Mammary epithelial cell (primary cell): ENCODE measurements at places on chromosomes 1 and 21. TPM values are rescaled to one million over a fixed set of nuclear protein-coding genes. Genes with fewer than 3 reads are reported as not detected.
A peak's percentile ranks its signal among the peaks of the same experiment; 100 is the strongest.

The CCDC30 gene
- 0.08 TPM for polyA plus RNA-seq

The ANXA9 gene
- 1.1 TPM for polyA plus RNA-seq

The ROR1 gene
- polyA plus RNA-seq: 11.5 TPM

The EXTL1 gene
- polyA plus RNA-seq: 0.22 TPM

The CYB5RL gene
- 2.3 TPM for polyA plus RNA-seq

The TNFSF4 gene
- polyA plus RNA-seq: 0.06 TPM

GRCh38 chr1:228161866-228162265 is 3.7 kb upstream of the IBA57 start:
- no peak for DNase-seq

DNA sequence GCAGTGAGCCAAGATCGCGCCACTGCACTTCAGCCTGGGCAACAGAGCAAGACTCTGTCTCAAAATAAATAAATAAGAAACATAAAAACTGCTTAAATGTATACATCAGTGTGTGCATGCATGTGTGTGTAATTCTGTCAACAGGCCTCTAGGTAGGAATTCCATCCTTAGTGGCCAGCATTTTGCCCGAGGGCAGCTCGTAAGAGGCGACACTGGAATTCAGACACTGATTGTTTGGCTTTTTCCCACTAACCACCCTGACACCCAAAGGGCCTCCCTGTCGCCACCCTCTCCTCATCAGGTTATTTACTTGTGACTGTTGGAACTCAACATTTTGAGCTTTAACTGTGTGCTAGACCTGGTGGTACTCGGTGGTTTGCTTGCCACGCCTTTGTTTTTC is 64.0 kb upstream of the KIF1B start:
- no peak for DNase-seq

DNA sequence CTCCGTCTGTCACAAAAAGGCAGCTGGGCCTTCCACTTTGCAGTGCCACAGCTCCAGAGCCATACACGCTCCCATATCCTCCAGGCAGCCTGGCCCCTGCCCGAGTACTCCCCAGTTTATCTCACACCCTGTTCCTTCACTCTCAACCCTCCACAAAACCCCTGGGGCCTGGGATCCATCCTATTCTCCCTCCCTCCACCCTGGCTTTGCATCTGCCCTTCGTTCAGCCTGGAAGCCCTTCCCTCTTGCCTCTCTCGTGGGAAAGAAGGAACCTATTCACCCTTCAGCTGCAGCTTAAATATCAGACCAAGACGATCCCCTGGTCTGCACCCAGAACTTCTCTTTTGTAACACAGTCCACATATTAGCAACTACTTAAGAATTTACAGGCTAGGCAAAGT is 56.7 kb downstream of the CAMK2N1 start:
- no peak for DNase-seq

- DNase-seq: no peak
Observed at GRCh38 chr1:164891615-164892014, 332.6 kb downstream of the PBX1 start.

GRCh38 chr1:19203440-19203839 is 6.6 kb downstream of the UBR4 start:
- DNase-seq: peak; percentile 75

DNA sequence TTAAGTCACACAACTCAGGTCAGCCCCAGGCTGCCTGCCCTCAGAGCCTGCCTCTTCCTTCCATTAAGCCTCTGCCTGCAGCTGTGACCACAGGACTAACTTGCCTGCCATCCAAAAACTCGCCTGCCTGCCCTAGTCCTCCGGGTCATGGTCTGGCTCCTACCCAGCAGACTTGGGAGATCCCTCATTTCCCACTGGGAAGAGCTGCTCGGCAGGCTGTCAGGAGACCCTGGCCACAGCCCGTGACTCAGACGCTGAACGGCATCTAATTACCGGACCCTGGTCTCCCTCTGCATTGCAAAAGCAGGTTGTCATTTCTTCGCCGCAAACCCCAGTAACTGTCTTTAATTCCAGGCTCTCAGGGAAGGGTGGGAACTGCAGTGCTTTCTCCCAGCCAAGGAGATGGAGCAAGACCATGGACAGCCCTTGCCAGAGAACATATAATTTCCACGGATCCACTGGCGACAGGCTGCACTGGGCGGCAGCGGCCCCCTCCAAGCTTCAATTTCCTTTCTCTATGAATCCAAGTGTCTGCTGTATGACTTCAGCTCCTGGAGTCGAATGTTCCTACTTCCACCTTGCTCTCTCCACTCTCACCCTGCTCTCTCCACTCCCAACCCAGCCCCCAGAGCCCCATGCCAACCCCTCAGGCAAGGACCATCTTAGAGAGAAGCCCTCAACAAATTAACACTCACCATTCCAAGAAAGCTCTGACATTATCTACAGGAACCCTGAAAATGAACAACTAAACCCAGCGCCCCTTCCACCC is 20.4 kb downstream of the OLFML2B start:
- peak; percentile 66 for DNase-seq

DNA sequence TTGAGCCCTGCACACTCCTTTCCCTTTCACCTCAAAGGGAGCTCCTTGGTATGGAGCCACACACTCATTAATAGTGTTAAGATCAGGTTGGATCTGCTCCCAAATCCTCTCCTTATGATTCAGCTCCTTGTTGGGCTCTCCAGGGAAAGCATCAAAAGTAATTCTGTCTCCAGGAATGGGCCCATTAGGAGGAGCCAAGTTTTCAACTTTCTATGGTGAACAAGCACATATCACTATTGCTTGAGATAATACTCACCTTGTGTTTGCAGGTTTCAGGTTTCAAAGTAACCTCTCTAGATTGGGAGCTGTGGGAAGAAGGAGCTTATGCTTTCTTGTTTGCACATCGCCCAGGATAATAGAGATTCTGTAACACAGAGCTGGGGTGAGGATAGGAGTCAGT is 164.8 kb downstream of the TNFSF18 start:
- no peak for DNase-seq

- peak; percentile 12 for DNase-seq
Observed at GRCh38 chr1:162951553-162952315, 90.8 kb upstream of the CCDC190 start.

DNA sequence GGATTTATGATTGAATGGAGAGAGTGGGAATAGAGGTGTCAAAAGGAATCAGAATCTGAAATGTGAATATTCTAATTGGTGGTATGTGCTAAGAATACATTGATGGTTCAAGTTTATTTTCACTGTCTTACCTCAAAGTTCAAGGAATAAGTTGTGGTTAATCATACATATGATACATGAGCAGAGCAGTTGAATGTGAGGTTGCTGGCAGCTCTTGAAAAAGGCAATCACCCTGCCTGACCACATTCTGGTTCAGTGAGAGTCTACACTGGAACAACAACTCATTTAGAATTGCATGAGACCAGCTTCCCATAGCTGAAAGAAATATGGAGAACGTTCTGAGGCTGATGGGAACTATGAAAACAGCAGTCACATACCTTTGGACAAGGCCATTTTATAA is 68.3 kb upstream of the ARHGAP29 start:
- peak; percentile 87 for DNase-seq

GRCh38 chr1:163131981-163132380 is 62.8 kb downstream of the RGS4 start:
- no peak for DNase-seq

- no peak for DNase-seq
Observed at GRCh38 chr1:28118640-28119307, 30.4 kb upstream of the EYA3 start.

DNA sequence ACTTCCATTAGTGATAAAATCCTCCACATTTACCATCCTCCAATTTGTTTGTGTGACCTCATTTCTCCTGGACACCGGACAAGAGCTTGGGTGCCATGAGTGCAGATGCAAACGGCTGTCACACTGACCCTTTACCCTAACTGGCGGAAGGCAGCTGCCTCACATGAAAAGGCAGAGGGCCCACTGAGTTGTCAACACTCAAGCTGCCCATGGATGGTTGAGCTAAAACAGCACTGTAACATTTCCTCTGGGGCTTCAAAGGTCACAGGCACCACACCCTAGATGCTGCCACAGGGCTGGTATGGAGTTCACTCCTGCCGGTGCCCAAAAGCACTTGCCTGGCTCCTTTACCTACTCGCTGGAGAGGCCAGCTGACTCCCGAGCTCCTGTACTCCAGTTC is 653.4 kb downstream of the KCNT2 start:
- no peak for DNase-seq

GRCh38 chr21:36450511-36450910 is 29.4 kb downstream of the CLDN14 start:
- no peak for DNase-seq

DNA sequence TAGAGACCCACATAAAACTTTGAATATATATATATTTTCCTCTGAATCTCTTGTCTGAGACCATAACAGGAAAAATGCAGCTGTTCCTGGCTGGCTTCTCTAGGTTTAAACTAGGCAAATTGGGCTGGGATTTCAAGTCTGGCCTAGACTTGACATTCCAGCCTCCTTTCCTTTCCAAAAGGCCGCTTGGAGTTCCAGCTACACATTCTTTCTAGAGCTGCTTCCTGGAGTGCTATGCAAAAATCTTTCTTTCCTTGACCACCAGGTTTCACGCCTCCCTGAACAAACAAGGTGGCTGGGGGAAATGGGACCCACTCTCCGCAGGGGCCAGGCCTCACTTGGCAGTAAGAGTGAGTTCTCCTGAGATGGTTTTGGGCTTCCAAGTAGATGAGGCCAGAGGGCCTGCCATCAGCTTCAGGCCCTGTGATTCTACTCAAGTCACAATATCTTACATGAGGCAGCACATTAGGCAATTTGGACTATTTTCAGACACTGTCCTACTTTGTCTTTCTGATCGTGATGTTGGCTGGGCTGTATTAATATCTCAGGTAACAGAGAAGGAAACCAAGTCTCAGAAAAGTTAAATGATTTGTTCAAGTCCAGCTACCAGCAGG is 102.4 kb downstream of the FAM78B start:
- no peak for DNase-seq

GRCh38 chr1:87428883-87429282 is 100.2 kb downstream of the LMO4 start:
- DNase-seq: no peak

DNA sequence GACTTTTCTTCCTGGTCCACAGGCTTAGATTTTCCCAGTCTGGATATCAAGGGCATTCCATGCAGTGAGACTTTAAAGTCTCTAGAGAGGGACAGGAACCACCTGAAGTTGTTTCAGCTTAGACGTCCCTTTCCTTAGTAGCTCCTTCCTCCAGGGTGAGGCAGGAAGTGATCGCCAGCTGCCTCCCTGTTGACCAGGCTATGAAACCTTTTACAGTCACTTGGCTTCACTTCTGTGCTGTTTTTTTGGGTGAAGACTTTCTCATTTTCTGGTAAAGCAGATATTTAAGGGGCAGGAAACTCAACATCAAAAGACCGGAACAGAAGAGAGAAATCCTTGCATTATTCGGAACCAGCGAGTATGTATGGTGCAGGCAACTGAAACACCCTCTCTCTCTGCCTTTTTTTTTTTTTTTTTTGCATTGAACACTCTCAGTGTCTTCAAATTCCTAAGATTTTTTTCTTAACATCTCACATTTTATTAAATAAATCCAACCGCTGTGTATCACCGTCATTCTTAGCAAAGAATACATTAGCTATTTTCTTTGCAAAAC is 234.6 kb upstream of the IRF2BP2 start:
- no peak for DNase-seq

DNA sequence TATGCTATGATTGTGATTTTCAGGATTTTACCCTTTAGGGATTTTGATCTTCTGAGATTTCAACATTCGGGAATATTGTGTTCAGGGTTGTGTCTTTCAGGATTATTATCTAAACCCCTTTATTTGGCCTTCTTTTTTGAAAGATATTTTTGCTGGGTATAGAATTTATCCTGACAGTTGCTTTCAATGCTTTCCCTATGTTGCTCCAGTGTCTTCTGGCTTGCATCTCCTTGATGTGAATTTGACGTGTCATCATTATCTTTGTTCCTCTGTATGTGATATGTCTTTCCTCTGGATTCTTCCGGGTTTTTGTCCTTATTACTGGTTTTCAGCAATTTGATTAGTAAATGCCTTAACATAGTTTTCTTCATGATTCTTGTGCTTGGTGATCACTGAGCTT is 25.9 kb upstream of the RIPK4 start:
- DNase-seq: no peak

GRCh38 chr1:26789931-26790330 is 2.2 kb downstream of the PIGV start:
- DNase-seq: no peak

- DNase-seq: peak; percentile 89
Observed at GRCh38 chr1:193211539-193211938, 25.1 kb upstream of the B3GALT2 start.

GRCh38 chr21:34613679-34614627 is 960 bp downstream of the RCAN1 start:
- peak; percentile 4 for DNase-seq

- no peak for DNase-seq
Observed at GRCh38 chr1:117656202-117656641, 50.4 kb downstream of the TENT5C start.

GRCh38 chr1:30805304-30806003 is 47.9 kb upstream of the LAPTM5 start:
- no peak for DNase-seq

DNA sequence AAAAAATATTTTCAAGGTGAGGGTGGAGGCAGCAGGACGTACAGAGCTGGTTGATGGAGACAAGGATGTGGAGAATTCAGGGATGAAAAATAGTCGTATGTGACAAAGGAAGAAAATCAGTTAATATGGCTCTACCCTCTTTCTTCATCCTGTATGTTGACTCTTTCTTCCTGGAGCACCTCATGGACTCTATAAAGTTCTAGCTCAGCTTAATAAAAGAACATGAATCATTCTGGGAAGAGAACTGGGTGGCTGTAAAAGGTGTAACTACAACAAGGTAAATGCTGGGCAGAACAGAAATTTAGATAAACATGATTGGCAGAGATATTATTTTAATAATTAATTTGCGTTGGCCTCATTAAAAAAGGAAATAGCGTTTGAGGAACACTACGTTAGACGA is 241.8 kb upstream of the MAP1LC3C start:
- no peak for DNase-seq

GRCh38 chr1:222618880-222619596 is 1.1 kb downstream of the MIA3 start:
- peak; percentile 46 for DNase-seq

DNA sequence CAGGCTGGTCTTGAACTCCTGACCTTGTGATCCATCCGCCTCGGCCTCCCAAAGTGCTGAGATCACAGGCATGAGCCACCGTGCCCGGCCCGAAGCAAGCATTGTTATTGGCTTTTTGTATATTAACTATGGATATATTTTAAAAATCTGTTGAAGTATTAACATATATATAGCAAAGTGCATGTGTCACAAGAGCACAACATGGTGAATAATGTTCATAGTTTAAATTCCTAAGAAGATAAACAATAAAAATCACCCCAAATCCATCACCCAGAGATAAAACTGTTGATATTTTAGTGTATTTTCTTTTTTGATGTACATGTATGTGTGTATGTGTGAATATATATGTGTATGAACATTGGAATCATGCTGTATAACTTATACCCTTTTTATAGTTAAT is 9.1 kb upstream of the FOXE3 start:
- DNase-seq: no peak
